NCI-H1105 treated with DMSO at 0.1 percent for 48 hours (cell line): ENCODE measurements at places on chromosomes 12 and 14.

DNA sequence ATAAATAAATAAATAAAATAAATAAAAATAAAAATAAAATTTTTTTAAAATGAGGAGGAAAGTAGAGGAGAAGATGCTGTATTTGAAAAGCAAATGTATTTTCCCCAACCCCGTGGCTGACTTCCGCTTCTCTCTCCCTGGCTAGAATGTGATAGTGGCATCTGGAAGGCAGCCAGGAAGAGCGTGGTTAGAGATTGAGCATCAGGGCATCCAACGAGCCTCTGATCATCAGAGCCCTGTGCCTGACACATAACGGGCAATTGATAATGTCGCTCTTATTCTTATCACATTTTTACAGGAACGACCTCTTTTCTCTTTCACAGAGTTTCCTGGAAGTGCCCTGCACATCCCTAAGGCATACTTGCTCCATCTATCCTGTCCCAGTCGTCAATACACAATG is 496.9 kb upstream of the TMEM132C start:
- peak; percentile 14 for DNase-seq

- DNase-seq = peak; percentile 93
These were observed 181.5 kb downstream of the VRK1 start for GRCh38 chr14:96978525-96979272.

DNA sequence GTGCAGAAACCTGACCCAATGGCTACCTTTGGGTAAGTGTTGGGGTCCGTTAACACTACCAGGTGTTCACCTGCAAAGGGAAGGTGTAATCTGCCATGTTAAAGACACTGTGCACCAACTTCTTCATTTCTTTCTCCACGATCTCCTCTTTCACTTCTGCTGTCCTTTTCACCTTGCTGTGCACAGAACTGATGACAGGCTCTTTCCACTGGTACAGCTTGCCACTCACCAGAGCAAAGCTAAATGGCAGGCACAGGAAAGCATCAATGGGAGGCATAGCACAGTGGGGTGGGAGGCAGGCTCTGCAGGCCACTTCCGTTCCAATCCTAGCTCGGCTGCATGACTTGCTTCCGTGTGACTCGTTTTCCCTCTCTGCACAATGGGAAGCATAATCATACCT is 2.6 kb upstream of the C12orf76 start:
- no peak for DNase-seq

- no peak for DNase-seq
These were observed 125.4 kb downstream of the KIF26A start for GRCh38 chr14:104263675-104264358.

GRCh38 chr12:100984796-100985195 is 190.2 kb downstream of the ANO4 start:
- DNase-seq = no peak

DNA sequence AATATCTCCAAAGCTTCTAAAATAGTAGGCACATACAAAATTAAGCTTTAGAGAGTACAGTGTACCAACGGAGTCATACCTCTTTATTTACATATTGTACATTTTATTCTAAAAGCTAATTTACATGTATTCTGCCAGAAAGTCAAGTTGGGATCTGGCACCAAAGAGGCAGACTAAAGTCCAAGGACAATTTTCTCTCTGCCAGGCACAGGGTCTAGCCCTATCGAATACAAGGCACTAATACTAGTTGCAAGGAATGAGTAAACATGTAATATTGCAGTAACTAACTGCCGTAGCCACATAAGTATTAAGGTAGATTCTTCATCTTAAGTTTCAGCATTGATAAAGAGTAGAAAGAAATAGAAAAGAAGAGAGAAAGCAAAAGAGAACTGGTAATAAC is 93.9 kb downstream of the RPS6KA5 start:
- DNase-seq = no peak

DNA sequence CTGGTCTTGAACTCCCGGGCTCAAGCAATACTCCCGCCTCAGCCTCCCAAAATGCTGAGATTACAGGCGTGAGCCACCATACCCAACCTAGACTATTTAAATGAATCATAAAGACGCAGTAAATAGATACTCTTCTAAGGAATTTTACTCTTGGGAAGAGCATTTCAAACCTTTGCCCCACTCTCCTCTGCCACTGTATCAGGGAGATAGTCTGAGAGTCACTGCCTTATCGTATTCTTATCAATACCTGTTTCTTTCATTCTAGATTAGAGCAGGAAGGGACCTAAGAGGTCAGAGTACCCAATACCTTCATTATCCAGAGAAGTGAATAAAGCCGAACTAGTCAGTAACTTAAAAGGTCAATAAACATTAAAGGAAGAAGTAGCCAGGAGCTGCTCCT is 15.8 kb downstream of the GXYLT1 start:
- no peak for DNase-seq

DNA sequence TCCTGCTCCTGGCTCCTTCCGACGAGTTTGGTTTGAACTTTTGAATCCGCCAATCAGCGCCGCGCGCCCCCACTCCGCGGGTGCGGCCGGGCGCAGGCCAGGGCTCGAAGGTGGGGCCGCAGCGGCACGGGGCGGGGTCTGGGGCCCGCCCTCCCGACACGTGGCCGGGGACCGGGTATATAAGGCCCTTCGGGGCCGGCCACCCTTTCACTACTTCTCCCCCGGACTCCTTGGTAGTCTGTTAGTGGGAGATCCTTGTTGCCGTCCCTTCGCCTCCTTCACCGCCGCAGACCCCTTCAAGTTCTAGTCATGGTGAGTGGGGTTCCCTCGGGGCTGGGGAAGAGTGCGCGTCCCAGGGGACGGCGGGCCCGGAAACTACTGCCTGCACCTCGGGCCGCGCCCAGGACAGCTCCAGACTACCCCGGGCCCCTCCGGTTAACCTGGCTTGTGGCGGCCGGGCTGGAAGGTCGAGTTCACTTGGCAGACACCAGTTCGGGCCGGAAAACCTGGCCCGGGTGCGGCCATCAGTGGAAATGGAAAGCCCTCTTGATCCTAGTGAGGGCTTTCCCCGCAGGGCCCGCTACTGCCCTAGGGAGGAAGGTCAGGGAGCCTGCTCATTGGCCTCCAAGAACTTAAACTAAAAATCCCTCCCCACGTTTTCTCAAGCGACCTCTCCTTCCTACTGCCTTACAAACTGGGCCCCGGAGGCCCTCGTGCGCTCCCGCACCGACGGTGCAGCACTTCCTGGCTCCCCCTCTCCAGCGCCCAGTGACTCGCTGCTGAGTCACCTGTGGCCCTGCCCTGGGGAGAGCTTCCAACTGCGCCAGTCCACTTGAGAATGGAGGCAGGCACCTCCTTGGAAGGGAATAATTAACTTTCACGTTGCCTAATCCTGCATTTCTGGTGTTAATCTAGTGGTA is at the start of gene TUBA1C:
Gene TUBA1C, plus strand, starts transcription at position 210 of the 920 bp plus-strand sequence. Its CDS starts 100 bp downstream, at position 310.
- DNase-seq = peak; percentile 77

DNA sequence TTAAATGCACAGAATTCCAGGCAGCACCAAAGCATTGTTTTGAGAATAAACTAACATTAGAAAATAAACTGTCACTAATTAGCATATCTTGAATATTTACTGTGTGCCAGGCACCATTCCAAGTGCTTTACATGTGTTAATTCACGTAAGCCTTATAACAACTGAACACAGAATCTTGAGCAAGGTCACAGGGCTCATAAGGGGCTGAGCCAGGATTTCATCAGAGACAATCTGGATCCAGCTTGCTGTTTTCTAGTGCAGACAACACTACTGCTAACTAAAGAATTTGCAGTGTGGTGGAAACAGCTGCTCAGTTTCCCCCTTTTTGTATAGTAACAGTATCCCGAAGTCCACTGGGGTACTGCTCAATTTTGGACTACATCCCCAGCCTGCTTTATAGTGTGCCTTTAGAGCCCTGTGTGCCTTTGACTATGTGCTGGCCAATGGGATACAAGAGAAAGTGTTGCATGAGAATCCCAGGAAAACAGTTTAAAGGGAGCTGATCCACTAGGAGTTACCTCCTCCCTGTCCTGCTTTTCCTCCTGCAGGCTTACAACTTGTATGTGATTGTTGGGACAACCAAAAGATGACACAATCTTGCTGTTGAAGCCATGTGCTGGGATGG is 36.0 kb upstream of the RMST start:
- no peak for DNase-seq

- no peak for DNase-seq
These were observed 141.5 kb downstream of the CEP83 start for GRCh38 chr12:94318181-94318580.

GRCh38 chr14:64118892-64119291 is 175.3 kb downstream of the ESR2 start:
- DNase-seq = no peak

GRCh38 chr12:122856999-122857671 is 21.9 kb downstream of the HIP1R start:
- DNase-seq = no peak

- no peak for DNase-seq
These were observed 328 bp downstream of the INTS13 start for GRCh38 chr12:26937443-26937862.

GRCh38 chr14:105904379-105904778 is 378.0 kb downstream of the TMEM121 start:
- DNase-seq = no peak

GRCh38 chr12:123035841-123036240 is 55.4 kb downstream of the ARL6IP4 start:
- DNase-seq = no peak

DNA sequence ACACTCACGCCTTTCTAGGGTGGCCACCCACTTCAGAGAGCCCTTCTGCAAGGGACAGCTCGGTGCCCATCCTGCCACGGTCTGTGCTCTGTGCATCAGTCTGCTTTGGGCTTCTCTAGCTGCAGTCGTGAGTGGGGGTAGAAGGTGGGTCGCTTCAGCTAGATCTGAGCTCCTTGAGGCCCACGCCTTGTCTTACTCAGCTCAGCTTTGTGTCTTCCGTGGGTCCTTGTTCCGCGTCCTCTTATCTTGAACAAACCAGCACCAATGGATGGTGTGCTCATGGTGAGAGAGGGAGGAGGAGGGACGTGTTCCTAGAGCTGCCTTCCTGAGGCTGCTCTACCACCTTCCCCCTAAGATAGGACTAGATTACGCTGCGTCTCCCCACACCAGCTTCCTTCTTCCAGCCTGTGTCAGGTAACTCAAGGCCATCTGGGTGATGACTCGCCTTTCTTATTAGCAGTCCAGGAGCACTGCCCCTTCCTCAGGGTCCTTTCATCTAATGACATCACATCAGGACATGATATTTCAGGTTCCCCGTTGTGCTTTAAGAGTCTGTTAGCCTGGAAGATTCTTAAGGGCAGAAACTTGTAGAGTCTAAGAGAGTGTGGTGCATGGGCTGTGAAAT is 118.8 kb downstream of the TSPAN9 start:
- DNase-seq = no peak

DNA sequence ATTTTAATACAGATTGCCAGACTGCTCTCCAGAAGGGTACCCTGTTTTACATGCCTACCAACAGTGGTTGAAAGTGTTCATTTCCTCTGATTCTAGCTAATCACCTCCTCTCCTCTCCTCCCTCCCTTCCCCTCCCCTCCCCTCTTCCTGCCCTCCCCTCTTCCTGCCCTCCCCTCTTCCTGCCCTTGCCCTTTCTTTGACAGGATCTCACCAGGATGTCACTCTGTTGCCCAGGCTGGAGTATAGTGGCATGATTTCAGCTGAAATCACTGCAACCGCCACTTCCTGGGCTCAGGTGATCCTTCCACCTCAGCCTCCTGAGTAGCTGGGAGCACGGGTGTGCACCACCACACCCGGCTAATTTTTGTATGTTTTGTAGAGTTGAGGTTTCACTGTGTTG is 24.7 kb downstream of the APAF1 start:
- DNase-seq = no peak

GRCh38 chr12:97047361-97047760 is 140.3 kb downstream of the NEDD1 start:
- DNase-seq = no peak

GRCh38 chr12:806200-806791 is 53.9 kb downstream of the WNK1 start:
- no peak for DNase-seq

DNA sequence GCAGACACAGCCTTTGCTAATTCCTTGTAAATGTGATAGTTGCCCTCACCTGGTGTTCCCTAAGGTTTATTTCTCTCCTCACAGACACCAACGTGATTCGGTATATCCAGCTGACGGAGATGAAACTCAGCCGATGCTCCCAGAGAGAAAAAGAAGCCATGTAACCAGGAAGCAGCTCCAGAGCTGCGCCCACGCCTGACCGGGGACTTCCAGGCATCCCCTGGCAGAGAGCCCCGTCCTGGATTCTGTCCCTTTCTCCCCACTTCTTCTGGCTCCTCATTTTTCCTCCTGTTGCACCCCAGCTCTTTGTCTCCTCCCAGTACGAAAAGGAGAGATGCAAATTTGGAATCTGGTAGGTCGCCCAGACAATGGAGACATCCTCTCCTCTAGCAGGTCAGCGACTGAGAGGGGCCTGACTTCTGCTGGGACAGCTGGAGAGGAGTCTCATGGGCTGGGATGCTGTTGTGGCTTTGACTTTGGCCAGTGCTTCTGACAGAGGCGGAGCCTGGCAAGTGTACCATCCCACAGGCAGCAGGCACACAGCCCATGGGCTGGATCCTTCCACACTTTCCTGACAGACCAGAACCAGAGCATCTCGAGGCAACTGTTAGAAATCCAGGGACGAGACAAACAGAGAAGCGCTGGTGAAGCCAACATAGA is 29.4 kb downstream of the TTC9 start:
- DNase-seq = no peak

- no peak for DNase-seq
These were observed 35.5 kb downstream of the DCAF4 start for GRCh38 chr14:72961579-72962335.

GRCh38 chr12:100472325-100472724 is 1.3 kb upstream of the NR1H4 start:
- no peak for DNase-seq

- no peak for DNase-seq
These were observed 14.7 kb downstream of the RIMBP2 start for GRCh38 chr12:130701402-130701744.

DNA sequence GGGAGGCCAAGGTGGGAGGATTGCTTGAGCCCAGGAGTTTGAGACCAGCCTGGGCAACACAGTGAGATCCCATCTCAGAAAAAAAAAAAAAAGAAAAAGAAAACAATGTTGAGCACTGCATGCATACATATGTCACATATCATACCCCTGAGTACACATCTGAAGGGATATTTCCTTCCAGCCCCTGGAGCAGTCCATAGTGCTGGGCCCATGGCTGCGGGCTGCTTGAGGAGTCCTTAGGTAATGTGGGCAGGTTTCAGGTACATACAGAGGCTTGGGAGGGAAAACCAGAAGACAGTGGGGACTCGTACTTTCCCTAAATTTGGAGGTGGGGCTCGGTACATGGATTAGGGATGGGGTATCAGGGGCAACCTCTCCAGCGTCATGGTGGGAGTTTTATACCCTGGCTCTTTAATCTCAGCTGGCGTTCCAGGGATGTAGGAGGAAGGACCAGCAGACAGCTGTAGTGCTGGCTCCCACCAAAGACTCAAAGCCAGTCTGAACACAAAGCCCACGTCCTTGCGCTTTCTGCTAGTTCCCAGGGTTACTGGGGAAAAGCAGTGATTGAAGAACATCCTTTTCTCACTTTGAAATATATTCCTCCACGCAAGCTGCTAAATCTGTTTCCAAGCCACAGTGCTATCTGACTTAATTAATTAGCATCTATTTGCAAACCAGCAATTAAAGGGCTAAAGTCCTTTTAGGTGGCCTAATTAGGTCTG is 5.2 kb downstream of the OTUB2 start:
- DNase-seq = no peak
